ENCODE measurements at places on chromosomes 6 and 20.

DNA sequence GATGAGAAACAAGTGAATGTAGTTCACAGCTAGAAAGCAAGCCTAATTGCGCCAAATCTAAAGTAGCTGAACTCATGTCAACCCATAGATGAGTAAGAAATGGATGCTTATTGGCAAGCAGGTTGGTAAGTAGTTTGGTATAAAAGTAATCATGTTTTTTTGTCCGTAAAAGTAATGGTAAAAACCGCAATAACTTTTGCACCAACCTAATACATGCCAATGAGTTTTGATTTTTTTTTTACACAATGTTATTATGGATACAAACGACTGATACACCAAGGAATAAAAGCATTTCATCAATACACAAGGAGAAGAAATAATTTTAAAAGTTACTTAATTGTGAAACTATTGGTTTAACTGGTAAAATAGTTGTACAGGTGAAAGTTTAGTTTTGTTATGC lies 977.5 kb downstream of the EYS start:
- DNase-seq = no peak

DNA sequence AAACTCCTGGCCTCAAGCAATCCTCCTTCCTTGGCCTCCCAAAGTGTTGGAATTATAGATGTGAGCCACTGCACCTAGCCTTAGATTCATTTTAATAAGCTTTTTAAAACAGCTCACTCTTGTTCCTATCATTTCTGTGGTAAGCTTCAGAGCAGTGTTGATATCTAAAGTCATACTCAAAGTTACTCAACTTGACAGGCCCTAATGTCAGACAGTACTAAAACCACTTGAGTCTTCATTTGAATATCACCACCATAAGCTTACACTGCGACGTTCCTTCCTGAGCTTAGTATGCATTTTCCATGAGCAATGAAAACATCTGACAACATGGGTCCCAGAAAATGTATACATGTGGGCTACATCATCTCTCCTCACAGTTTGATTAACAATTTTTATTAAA lies 6.0 kb downstream of the FUCA2 start:
- no peak for DNase-seq

DNA sequence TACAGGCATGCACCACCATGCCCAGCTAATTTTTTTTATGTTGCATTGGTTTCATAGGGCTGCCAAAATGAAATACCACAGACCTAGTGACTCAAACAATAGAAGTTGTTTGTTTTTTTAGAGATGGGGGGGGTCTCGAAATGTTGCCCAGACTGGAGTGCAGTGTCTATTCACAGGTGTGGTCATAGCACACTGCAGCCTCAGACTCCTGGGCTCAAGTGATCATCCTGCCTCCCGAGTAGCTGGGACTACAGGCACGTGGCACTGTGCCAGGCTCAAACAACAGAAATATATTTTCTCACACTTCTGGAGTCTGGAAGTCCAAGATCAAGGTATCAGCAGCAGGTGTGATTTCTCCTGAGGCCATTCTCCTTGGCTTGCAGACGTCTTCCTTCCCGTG lies 6.6 kb upstream of the SLC16A10 start:
- DNase-seq = no peak

DNA sequence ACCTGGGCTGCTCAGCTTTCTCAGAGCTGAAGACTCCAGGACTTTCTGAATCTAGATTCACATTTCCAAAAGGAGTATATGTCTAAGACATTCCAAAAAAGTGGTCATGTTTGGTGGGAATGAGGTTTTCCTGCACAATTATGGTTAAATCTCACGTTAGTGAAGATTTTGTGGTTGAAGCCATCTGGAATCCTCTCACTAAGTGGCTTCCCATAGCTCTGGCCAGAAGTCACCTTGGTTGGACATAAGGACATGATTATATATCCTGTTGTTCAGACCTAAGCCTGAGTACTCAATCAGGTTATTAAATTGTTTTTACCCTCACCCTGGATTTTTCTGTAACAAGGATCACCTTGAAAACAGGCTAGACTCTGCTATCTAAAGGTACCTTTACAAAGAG lies 176.1 kb upstream of the PLN start:
- DNase-seq = no peak

- DNase-seq = no peak
Measured at GRCh38 chr20:33202451-33202850, 14.7 kb upstream of the BPIFA3 start.

GRCh38 chr6:170552765-170553533 lies at the start of gene PSMB1:
Gene PSMB1 (minus strand): TSS chr6:170553307. CDS start chr6:170553242, 65 bp downstream.
- peak; percentile 97 for DNase-seq

DNA sequence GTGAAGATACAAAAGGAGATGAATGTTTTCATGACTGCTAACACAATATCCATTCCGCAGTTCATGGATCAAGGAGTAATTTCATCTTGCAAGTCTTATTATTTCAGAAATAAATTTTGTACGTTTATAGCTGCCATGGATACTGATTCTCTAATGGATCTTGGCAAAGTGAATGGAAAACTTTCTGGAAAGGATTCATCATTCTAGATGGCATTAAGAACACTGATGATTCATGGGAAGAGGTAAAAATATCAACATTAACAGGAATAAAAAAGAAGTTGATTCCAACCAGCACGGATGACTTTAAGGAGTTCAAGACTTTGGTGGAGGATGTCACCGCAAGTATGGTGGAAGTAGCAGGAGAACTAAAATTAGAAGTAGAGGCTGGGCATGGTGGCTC lies 2.8 kb downstream of the HUS1B start:
- DNase-seq = peak; percentile 18

GRCh38 chr6:40442591-40442990 lies 144.6 kb downstream of the LRFN2 start:
- DNase-seq = no peak

DNA sequence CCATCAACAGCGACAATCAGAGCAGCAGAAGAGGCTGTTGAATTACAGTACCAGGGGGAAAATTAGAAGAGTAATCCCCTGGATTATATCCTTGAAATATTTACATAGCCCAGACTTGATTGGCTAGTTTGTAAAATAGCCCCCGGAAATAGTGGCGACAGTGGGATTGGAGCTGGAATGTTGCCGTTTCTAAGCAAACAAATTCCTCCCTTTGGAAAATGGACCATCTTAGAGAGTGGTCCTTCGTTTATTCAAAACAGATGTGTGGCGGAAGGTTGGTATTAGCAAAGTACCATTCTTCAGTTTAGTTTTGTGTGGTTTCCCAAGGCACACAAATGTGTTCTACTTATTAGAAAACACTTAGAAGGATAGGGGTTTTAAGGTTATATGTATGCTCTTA lies 4.5 kb upstream of the EPB41L2 start:
- DNase-seq = no peak

GRCh38 chr6:37125774-37126492 lies 44.0 kb upstream of the PIM1 start:
- DNase-seq = no peak

DNA sequence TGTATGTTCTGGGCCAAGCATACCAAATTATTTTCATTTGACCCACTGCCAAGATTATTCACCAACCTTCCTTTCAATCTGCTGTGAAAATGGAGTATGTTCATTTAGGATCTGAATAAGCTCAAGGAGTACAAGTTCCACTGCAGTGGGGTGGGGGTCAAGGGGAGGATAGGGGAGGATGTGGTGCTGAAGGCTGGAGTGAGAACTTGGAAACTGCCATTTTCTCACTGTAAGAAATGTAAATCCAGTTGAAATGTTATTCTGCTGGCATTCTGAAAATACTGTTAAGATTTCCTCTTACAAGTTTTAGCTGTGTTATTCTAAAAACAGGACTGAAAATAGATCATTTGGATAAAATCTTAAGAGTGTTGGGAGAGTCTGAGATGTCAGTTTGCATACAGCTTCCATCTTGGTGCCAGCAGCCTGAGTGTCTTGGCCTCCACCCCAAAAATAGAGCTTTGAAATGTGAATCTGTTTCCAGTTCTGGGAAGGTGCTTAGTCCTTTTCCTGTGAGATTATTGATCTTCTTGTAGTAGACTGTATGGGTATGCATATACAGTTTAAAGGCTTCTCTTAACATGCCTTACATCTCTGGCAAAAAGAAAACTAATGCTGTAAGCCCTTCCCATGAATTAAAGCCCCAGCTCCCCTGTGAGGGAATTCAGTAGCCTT lies 84.3 kb downstream of the CTNNBL1 start:
- peak; percentile 5 for DNase-seq

GRCh38 chr20:59994697-59995122 lies 36.5 kb downstream of the CDH26 start:
- DNase-seq = peak; percentile 1

- no peak for DNase-seq
Measured at GRCh38 chr6:492816-493414, 101.4 kb downstream of the IRF4 start.

DNA sequence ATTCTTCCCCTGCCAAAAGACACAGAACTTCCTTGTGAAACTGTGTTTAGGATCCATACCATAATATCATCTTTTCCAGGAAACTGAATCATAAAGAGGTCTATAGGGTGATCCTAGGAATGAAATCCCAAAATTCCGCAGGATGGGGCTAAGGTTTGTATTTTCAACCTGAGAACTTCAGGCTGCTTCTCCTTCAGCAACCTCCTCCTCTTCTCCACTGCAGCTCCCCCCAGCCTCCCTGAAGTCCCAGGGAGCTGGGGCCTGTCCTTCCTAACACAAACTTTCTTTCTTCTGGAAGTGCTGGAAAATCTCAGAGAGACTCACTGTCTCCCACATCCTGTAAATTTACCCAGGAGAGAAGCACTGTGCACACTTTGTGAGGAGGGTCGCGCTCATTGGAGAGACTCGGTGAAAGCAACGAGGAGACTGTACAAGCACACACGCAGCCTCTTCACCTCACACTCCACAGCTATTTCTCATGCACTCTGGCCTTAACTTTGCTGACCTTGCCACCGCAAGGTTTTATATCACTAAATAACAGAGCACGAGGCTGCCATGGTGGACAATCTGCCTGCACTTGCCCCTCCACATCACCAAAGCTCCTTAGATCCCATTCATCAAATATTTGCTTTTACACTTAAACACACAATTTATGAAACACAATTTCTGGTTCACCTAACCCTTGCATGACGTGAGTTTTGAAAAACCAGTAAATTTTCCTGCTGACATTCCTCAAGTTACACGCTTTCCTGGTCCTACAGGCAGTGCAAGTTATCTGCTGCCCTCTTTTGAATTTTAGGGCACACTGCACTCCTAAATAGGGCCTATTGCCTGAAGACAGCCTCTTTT lies 14.3 kb downstream of the ID4 start:
- DNase-seq = peak; percentile 90

GRCh38 chr20:37220731-37221130 lies 40.9 kb downstream of the GHRH start:
- no peak for DNase-seq

DNA sequence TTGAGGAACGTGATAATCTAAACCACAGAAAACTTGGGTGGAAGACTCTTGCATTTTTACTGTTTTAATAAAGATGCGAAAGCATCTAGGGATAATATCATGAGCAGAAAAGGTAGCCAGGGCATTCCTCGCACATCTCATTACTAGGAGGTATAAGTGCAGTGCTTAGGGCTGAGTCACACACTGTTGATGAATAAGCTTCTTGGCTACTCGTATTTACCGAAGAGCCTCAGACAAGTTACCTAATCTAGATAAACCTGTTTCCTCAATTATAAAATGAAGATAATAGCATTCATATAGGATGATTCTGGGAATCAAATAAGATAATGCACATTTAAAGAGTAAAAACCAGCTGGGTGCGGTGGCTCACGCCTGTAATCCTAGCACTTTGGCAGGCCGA lies 780 bp upstream of the KIAA0319 start:
- DNase-seq = peak; percentile 20

DNA sequence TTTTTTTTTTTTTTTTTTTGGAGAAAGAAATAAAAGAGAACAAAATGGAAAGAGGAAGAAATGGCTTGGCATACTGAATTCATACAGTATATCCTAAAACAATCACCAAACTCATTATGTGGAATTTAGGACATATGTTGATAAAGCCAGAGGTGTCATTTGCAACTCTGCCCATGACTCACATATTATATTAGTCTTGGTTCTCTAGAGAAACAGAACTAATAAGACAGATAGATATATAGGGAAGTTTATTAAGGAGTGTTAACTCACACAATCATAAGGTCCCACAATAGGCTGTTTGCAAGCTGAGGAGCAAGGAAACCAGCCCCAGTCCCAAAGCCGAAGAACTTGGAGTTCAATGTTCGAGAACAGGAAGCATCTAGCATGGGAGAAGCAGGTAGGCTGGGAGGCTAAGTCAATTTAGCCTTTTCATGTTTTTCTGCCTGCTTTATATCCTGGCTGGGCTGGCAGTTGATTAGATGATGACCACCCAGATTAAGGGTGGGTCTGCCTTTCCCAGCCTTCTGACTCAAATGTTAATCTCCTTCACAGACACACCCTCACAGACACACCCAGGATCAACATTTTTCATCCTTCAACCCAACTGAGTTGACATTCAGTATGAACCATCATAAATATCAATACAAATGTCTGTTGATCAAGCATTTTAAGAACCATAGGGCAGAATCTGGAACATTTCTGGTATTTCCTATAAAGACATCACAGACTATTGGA lies 102.3 kb downstream of the UBE3D start:
- no peak for DNase-seq

DNA sequence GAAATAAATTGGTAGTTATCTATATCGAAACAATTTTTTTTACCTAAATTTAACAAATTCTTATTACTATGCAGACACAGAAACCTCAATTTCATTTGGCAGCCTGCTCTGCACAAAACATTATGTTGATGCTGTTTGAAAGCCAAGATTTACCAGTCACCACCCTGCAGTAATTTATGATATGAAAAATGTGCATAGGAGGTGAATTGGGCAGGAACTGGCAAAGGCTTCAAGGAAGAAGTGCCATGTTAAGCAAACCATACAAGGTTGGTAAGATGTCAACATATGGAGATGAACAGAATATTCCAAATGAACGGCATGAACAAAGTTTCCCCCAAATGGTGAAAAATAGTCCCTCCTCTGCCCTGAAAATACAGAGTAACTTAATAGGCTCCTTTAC lies 54.2 kb upstream of the TAB2 start:
- no peak for DNase-seq

DNA sequence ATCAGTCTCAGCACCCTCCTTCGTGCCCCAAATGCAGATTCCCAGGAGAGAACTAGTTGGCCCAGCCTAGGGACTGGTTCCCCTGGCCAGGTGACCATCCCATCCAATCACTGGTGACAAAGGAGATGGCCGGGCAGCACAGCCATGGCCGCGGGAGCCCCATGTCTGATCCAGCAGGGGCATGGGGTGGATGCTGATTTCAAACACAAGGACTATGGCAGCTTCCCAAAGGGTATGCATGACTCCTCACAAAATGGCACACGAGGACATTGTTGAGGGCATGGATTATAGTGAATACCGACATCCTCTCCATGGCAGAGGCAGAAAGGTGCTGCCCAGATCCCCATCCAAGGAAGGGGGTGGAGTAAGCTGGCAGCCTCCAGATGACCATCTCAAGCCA lies 9.9 kb upstream of the LSM14B start:
- DNase-seq = no peak

GRCh38 chr20:2889797-2890196 lies 16.5 kb downstream of the PTPRA start:
- DNase-seq = no peak

GRCh38 chr20:56978475-56978874 lies 288.0 kb downstream of the BMP7 start:
- DNase-seq = no peak

- peak; percentile 11 for DNase-seq
Measured at GRCh38 chr6:49462071-49462470, 982 bp downstream of the MMUT start.

- DNase-seq = peak; percentile 38
Measured at GRCh38 chr6:16318538-16318937, 80.2 kb downstream of the GMPR start.
